Islet precursor cell (in vitro differentiated cells): ENCODE measurements at places on chromosomes 12 and 14.

DNA sequence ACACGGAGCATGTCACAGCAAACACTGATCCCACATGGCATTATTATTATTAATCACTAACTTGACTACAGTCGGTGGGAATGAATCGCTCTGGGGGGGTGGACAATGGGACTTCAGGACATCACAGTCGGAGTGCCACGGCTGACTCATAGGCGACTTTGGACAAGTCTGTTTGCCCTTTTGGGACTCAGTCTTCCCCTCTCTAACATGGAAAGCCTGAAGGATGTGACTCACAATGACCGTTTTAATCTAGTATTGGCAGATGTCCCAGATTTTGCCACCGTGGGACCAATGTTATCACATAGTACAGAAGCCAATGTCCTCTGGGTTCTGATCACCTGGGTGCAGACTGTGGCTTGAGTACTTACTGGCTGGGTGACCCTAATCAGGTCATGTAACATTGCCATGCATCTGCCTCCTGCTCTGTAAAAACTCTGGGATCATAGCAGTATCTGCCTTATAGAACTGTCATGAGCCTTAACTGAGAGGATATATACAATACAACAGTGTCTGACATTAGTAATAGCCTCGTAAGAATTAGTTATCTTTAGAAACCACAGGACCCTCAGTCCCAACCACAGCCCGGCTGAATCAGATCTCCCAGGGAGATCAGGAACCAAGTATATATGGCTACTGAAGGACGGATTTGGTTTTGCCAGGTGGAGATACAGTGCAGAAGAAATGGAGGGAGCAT lies 362.6 kb downstream of the BCL11B start:
- no peak for DNase-seq

DNA sequence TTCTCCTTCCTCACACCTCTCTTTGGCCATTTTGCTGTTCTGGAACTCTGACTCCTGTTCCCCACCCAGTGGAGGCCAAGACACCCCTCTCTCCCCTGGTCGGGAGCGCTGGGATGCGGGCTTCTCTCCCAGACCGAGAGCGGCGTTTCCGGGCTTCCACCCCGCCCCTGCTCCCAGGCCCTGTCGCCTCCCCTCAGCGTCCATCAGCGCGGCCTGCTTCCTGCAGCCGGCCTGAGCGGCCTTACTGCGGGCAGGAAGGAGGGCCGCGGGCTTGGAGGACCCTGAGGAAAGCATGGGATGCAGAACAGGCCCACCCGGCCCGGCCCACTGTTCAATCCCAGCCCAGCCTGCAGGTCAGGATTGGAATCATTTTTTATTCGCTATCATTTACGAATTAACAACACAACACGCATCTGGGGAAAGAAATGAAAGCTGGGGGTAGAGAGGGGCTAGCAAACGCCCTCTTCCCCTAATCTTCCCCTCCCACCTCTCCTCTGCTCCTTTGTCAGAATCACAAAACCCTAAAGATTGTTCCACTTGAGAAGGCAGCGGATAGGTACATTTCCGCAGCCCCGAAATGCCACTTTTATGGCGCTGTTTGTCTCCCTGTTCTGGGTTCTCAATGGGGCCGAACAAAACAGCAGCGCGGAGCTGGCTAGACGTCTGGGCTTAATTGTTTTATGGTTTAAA lies 3.8 kb upstream of the HOXC8 start:
- peak; percentile 87 for DNase-seq

GRCh38 chr12:54173066-54173726 lies 15.6 kb downstream of the SMUG1 start:
- DNase-seq: peak; percentile 78

DNA sequence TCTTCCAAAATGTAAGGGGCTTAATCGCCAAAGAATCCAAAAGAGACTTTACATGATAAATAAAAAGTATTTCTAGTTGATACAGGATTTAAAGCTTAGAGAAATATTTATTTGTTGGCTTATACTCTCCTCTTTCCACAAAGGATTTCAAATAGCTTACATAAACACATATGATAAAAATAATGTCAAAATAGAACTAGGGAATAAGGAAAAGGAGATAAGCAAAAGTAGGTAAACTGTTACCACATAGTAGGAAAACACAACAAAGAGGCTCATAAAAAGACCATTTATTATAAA lies 387.0 kb downstream of the EGLN3 start:
- DNase-seq: no peak

DNA sequence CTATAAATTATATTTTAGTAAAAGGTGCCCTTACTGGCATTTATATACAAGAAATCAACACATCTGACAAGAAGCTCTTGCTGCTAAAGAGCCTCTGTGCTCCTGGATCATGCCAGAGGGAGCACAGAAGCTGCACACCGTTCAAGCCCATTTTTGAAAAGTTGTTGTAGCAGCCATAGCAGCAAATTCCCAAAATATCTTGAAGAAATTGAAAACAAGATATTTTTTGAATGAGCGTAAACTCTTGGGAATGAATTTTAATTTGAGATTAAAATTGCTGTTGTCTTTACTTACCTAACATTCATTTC lies 540 bp upstream of the CLEC2D start:
- DNase-seq: no peak

DNA sequence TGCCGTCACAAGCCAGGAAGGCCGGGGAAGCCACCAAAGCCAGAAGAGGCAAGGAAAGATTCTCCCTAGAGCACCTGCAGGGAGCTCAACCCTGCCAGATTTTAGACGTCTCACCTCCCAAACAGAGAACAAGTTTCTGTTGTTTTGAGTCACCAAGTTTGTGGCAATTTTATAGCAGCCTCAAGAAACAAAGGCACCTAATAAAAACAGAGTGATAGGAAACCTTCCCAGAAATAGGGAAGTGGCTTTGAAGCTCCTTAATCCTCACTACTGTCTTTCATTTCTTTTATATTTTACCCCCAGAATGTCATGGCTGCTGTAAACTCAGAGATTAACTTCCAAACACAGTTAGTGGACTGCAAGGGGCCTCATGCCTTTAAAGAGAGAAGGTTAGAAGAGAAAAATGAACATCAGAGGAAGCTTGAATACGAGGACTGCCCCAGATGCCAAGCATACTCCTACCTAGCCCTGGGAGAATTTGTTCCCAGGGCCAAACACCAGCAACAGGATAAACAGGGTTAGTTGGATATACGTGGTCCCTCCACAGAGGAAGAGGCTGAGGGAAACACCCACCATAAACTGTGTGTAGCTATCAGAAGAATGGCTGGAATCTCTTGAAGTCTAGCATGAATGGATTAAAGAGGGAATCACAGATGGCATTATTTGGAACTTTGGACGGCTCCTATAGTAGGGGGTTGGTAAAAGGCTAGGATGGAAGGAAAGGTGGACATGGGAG lies 148.3 kb downstream of the KCNA5 start:
- peak; percentile 68 for DNase-seq
